ENCODE measurements at places on chromosomes 6 and 20.

- DNase-seq: no peak
These were observed 79.5 kb upstream of the ISM1 start for GRCh38 chr20:13141546-13141945.

DNA sequence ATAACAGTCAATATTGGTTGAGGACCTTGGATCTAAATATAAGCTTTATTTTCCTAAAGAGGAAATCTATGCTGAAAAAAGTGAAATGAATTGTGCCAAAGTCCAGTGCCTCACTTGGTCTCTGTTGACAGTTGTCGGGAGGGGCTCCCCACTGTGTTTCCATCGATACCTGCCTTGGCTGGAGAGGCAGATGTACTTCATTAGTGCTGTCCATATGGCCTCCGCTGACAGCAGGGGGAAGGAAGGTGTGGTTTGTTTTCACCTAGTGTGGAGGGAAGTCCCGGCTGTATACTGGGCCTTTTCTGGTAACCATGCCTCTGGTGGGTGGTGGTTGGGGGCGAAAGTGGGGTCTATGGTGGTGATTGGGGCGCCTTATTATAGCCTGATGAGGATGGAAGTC, 42.7 kb downstream of the CD2AP start:
- DNase-seq: no peak

DNA sequence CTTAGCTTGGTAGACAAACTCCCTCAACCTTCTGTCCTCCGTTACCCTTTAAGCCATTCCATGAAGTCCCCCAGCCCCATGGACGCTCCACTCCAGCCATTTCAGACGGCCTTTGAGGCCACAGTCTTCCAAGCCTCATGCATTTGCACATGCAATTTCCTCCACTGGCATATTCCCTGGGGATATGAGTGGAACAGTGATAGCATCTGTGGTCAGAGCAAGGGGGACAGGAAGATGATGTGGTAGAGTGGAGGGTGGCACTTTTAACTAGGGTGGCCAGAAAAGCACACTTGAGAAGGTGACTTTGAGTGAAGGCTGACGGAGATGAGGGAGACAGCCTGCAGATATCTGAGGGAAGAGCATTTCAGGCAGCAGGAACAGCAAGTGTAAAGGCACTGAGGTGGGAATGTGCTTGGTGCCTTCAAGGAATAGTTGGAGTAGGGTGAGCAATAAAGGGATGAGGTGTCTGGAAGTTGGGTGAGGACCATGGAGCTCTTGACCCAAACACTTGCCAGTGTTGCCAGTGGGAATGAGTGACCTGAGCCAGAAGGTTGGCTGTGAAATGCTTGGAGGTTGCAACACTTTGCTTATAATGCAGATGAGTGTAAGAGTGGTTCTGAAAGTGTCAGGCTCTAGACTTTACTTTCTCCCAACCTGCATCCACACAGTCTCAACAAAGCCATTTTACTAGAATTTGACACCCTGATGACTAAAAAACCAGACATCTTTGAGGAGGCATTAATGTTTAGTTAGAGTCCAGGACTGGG, 275.6 kb upstream of the SUPT3H start:
- no peak for DNase-seq

- no peak for DNase-seq
These were observed 41.3 kb downstream of the SESN1 start for GRCh38 chr6:109053336-109053735.

- DNase-seq: no peak
These were observed 194.7 kb upstream of the RREB1 start for GRCh38 chr6:6912817-6913744.

DNA sequence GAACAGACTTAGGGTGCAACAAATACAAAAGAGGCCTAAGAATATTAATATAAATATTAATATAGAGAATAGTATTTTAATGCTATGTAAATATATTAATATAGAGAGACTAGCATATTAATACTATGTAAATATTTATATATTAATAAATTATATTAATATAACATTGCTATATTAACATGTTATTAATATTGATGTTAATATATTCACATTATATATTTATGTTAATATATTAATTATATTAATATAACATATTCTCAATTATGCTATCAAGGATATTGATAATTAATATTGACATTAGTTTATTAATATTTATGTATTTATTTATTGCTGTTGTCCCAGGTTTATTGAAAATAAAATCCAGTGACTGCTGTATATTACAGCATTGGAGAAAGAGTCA, 1.1 kb upstream of the MAS1L start:
- DNase-seq: no peak

GRCh38 chr6:137892271-137892708, 25.2 kb downstream of the TNFAIP3 start:
- no peak for DNase-seq

DNA sequence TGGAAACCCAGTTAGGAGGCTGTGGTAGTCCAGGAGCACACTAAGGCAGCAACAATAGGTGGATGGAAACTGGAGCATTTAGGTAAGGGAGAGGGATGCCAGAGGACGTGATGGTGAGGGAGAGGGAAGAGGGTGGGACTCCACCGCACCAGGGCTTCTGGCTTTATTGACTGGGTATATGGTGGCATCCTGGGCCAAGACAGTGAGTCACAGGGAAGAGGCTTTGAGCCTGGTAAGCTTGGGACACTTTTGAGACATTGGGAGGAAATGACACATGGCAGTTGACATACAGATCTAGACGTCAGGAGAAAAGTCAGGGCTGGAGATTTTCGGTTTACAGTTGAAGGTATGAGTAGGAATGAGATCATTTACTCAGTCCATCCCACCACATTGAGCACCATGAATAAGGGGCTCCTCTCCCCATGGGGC, 14.9 kb downstream of the NT5E start:
- DNase-seq: no peak

GRCh38 chr20:62555642-62556420, 80.0 kb upstream of the GATA5 start:
- DNase-seq: no peak

DNA sequence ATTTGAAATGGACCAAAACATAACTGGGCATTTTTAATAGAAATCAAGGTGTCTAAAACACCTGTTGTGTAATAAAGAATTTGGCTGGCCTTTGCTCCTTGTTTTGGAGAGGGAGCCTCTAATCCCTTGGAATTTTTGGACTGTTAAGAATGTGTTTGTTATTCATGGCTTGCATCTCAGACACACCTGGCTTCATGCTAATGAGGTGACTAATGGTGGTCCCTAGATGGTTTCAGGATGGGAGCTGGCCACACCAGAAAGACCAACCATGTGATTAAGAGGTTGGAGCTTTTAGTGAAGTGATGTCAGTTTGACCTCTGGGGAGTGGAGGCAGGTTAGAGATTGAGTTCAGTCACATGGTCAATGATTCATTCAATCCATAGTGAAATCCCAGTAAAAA, 328.4 kb downstream of the DHX35 start:
- DNase-seq: no peak

DNA sequence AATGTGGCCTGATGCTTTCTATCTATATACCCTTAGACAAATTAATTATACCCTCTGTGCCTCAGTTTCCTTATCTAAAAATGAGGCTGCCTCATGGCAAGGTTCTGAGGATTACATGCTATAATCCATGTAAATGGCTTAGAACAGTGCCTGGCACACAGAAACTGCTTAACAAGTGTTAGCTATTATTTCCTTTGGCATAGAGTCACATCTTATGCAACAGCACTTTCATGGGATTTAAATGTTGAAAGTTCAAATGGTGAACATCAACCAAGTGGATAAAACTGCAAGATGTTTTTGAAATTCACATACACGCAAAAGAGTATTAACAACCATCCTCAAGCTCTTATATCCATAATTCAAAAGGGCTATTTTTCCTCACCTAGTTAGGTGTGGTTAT, 202.8 kb upstream of the JAG1 start:
- DNase-seq: no peak

DNA sequence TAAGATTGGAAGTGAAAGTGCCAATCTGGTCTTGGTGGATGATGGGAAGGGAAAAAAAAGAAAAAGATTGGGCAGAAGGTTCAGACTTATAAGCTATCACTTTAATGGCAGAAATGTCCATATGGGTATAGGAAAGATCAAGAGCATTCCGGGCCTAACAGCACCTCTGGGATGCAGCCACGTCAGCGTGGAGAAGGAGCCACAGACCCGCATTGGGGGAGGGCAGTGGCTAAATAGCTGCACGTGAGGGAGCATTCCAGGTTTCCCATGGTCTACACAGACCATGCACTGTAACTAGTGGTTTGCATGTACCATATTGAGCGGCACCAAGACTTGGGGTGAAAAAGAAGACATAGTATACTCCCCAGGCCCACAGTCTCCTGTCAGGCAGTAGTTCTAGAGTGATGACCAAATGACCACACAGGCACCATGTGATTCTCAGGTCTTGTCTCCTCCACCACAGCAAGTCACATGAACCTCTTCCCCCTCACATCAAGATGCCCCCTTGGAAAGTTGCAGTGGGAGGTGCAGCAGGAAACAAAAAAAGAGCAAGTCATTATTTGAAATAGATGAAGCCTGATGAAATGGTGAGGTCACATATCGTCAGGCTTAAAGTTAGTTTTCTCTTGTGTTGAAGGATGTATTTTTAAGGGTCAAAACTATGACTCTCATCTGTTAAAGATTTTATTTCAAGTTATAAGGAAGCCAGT, 94.4 kb upstream of the TNFAIP3 start:
- no peak for DNase-seq

DNA sequence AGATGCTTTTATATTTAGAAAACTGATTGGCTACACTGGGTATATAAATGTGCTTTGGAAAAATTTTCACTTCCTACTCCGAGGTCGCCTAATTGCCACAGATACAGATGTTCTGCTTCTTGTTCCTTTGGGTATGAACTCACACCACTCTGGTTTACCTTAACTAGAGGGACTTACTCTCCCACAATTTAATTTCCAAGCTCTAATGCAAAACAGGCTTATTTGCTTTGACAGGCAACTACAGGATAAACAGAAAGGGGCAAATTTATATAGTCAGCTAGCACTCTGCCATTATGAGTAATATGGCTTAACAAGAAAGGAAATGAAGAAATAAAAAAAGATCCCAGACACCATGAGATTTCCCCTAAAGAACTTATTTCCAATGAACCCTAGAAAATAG, 156.9 kb upstream of the ZFP64 start:
- no peak for DNase-seq

- no peak for DNase-seq
These were observed 17.9 kb downstream of the RRBP1 start for GRCh38 chr20:17664025-17664633.

DNA sequence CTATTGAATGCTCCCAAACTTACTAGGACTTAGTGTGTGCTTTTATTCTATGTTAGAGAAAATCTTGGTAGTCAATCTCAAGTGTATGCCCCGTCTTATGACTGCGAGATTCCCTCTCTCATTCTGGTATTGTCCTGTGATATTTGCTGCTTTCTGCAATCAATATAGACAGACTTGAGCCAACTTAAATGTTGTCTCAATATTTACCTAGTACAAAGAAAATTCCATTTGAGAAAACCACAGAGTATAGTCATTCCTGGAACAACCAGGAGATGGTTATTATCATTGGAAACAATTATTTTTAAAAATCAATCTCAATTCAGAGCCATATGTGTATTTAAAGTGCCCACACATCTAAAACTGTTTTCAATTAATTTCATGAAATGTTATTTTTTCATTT, 330.0 kb downstream of the NRN1 start:
- no peak for DNase-seq

- no peak for DNase-seq
These were observed 372.6 kb downstream of the QKI start for GRCh38 chr6:163786995-163787671.

DNA sequence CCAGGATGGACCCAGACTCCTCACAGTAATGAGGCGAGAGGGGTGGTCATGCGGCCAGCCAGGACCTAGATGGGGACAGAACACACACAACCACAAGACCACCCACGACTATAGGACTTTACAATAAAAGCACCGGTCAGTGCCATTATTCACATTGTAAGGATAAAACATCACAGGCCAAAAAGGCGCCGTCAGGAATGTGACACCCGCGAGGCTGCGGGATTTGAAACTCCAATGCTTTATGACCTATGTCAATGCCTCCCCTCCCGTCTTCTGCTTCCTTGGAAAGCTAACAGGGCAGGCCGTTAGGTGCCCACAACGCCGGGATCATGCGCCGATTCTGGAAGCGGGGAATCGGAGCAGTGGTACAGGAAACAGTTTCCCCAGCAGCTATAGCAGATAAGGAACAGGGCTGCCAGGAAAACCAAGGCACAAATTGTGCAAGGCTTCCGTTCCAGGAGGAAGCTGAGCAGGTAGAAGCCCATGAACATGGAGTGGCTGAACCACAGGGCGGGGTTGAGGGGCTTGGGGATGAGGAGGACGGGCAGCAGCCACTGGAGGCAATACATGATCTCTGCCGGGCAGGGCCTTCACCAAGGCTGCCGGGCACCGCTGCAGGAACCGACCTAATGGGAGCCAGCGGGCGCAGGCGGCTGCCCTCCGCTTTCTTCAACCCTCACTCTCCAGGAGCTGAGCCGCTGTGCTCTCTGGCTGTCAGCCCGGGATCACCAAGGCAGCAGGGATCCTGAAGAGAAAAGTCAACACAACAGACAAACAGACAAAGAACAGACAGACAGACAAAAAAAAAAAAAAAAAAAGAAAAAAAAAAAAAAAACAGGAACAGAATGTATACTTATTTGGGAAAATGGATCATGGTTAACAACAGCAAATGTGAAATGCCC, 2.2 kb upstream of the NNAT start:
- no peak for DNase-seq

DNA sequence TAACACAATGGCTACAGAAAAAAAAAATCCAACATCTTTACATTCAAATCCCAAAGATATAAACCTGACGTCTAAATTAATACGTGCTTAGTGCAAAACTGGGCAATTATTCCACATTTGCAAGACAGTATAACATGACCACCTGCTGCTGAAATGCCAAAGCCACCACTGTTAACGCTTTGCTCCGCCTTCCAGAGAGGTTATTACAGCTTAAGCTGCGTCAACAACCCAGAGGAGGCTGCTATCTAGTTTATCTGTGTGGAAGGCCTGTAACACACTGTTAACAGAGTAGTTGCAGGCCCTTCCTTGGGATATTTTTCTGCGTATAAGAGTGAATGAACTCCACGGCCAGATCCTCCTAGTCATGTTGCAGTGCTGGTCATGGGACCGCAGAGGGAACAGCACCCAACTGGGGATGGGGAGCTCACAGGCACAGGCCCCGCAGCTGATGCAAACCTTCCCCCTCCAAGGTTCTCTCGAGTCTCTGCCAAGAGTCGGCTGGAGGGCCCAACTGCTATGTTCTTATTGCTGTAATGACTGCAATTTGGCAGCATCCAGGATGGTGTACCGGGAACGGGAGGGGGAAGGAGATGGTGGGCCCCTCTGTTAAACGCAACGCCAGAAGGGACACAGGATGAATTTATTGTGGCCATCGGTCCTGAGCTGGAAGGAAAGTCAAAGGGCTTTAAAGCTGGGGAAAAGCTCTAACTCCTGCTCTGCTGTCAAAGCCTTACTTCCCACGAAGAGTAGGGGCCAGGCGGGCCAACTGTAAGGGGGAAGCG, 993 bp upstream of the NCOA7 start:
- DNase-seq: peak; percentile 24

GRCh38 chr6:129748212-129748900, 38.4 kb upstream of the ARHGAP18 start:
- no peak for DNase-seq

All from T-helper 17 cell (primary cell).